RWPE2 (cell line): ENCODE measurements at places on chromosomes 7 and 10.

DNA sequence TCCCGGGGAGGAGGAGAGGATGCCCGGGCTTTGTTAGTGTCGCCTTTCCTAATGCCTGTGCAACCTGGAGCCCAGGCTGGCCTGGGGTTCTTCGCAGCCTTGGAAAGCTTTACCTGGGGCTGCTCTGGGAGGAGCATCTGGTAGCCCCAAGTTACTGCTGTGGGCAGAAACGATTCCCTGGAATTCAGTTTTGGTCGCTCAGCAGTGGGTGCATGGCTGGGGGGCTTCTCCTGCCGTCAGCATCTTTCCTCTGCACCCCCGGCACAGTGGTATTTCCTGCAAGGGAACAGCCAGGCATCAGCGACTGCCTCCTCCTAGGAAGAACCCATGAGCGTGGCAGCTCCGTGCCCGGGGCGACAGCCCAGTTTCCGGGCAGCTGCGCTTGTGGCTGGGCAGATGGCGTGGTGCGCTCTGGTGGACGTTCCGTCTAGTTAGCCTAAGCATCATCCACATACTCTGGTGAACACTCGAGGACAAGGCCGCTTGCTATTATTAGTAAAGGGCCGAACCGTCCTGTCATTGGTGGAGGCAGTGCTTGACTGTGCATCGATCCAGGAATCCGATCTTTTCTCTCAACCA lies 107.0 kb upstream of the BTBD16 start:
- no peak for DNase-seq

DNA sequence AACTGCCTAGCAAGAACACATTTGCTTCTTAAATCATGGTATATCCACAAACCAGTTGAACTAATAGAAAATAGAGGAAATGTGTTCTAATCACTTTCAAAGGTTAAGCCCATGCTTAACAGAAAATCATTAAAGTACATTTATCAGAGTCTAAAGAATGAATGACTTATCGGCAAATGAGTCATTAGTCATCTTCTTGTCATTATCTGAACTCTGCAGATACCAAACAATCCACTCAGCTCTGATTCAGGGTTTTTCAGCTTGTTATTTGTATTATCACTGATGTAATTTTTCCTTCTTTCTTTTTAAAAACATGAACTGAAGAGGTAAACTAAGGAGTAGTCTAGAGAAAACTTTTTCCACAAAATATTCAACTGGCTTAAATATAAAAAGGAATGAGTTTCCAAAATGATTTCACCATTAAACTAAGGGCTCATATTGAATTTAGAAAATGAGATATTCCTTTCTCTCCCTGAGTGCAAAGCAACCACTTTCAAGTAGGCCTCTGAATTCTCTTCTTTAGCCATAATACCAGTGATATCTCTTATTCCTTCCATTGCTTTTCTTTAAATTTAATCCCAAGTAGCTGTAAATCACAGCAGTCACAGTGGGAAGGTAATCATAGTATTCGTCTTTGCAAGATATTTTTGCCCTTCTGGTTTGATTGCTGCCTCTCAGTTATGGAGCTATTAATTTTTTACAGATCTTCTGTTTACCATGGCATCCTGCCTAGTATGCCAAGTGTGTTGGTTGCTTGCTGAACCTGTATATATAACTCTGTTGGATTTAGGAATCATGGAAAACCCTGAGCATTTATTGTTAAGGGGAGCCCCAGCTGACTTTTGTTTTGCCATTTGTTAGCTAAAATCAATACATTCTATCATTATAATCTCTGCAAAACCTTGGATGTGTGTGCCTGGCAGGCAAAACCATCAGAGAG lies 125.1 kb downstream of the THSD7A start:
- DNase-seq: no peak

GRCh38 chr7:41501006-41501405 lies 201.9 kb downstream of the INHBA start:
- no peak for DNase-seq

DNA sequence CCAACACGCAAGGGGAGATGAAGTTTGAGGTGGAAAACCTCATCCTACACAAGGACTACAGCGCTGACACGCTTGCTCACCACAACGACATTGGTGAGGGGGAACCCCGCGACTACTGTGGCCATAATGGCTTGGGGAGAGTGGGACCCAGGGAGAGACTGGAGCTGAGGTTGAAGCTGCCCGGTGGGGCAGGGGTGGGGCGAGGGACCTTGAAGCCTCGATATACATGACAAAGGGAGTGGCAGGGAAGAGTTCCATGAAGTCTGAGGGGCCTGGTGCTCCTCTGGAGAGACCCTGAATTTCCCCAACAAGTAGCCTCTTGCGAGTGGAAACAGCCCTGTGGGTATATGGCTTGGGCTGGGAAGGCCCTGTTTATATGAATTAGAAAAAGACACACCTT lies 3.1 kb downstream of the PLAU start:
- DNase-seq: no peak

GRCh38 chr10:42985436-42986316 lies 91.2 kb upstream of the RET start:
- no peak for DNase-seq

DNA sequence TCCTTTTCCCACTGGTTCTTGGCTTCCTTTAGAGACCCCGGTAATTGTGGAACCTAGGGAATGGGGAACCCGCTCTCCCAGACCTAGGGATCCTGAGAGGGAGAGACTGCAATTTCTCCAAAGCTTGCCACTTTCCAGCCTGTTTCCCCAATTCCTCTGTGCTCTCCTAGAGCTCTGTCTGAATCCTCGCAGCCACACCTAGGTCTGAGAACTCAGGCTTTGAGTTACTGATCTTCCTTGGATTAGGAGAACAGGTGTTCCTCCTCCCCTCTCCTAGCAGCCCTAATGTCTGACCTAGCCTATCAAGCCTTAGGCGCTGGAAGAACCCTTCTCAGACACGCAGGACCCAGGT lies 20.0 kb downstream of the WNT8B start:
- DNase-seq: no peak

DNA sequence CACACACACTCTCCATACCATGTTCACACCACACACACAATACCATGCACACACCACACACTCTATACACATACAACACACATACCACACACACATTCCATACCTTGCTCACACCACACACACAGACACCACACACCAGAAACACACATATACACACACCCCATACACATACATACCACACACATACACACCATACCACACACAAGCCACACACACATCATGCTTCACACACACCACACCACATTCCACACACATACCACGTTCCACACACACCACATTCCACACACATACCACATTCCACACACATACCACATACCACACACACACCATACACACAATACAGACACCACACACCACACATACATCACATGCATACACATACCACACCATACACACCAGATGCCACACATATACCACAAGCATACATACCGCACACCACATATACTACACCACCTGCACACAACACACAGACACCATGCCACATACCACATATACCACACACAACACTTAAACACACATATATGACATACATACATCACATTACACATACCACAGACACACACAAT lies 282.7 kb downstream of the POU6F2 start:
- no peak for DNase-seq

DNA sequence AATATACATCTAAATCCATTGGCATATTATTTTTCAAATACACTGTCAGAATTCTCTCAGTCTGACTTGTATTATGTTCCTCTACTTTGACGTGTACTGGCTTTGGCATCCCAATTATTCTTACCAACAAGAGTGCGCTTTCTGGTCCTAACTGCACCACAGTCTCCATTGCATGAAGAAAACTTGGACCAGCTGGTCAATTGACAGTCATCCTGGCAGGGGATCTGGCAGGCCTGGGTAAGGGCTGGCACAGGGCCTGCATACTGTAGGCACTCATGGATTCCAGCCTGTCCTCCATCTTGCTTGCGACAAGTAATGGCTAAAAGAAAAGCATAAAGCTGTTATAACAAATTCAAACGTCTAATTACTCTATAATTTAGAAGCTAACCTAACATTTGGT lies 384.9 kb downstream of the THSD7A start:
- DNase-seq: no peak

DNA sequence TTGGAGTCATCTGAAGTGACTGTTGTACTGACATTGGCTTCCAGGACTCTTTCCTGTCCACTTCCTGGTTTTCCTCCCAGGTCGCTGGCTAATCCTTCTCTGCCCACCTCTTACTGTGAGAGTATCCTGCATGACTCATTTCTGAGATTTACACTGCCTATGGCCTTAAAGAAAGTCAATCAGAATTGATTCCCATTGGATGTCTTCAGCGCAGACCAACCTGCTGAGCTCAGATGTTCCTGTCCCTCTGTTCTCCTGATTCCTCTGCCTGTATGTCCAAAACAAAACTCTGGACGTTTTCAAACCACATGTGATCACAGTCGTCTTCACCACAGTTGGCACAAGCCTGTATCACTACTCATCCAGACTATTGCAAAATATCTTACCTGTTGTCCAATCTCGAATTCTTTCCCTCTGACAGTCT lies 262.1 kb downstream of the CREB5 start:
- DNase-seq: no peak

DNA sequence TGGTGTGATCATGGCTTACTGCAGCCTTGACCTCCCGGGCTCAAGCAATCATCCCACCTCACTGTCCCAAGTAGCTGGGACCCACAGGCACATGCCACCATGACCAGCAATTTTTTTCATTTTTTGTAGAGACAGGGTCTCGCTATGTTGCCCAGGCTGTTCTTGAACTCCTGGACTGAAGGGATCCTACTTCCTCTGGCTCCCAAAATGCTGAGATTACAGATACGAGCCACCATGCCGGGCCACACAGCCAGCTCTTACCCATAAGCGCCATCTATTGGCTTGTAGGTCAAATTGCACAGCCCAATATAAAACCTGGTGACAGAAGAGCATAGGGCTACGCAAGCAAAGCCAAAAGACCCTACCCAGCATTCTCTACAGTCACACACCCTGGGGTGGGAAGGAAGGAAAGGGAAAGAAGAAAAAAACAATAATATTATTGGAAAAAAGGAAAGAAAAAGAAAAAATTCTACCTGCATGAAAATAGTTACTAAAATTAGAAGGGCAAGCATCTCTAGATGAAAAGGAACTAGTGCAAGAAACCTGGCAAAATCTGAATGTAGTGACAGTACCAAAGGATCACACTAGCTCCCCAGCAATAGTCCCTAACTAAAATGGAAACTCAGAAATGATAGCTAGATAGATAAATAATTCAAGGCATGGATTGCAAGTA lies 29.4 kb upstream of the AMPH start:
- no peak for DNase-seq

GRCh38 chr7:25863005-25863728 lies 288.8 kb upstream of the NFE2L3 start:
- no peak for DNase-seq

DNA sequence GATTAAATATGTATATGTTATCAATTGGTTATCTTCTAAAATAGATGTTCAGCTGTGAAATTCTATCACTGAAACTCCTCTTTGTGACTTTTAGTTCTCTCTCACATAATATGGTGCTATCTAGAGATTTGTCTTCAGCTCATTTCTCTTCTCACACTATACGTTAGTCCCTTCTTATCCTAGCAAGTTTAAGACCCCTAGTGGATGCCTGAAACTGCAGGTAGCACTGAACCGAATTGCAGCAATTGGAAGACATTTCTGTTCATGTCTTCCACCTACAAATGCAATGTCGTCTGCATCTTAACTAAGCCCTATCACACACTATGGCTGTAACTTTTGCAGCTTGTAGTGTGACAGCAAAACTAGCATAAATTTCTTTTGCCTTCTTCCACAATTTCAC lies 442.7 kb upstream of the POM121L12 start:
- no peak for DNase-seq
